ENCODE measurements at places on chromosomes 13 and 19.

DNA sequence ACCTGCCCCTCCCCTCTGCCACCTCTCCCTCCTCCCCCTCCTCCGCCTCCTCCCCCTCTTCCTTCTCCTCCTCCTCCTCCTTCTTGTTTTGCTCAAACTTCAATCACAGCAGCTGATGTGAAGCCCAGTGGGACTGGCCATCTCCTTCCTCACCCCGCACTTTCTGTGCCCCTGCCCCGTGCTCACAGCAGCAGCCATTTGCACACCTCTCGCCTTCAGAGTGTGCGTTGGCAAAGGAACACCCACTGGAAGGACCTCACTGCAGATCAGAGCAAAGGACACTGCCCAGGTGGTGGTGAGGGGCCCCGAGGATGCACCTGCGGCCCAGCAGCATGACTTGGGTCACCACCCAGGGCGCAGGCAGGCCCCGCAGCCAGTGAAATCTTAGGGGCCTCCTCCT, 98.8 kb downstream of the SOX1 start:
- no peak for ATAC-seq

- no peak for ATAC-seq
Observed at GRCh38 chr13:80858131-80858530, 517.2 kb upstream of the SPRY2 start.

DNA sequence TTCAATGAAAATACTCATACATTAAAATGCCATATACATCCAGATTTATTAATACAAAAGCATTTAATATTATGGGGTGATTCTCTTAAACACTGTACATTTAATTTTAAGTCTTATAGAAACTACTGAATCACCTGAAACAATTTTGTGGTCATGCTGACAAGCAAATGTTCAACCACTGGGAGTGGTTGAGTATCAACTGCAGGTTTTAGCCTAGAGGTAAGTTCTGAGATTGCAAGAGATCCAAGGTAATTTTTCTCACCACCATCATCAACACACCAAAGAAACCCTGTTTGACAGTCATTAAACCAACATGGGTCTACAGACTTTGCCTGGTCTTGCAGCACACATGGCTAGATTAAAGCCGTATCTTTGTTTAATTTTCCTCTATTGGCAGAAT, 196.3 kb downstream of the LHFPL6 start:
- ATAC-seq: no peak

DNA sequence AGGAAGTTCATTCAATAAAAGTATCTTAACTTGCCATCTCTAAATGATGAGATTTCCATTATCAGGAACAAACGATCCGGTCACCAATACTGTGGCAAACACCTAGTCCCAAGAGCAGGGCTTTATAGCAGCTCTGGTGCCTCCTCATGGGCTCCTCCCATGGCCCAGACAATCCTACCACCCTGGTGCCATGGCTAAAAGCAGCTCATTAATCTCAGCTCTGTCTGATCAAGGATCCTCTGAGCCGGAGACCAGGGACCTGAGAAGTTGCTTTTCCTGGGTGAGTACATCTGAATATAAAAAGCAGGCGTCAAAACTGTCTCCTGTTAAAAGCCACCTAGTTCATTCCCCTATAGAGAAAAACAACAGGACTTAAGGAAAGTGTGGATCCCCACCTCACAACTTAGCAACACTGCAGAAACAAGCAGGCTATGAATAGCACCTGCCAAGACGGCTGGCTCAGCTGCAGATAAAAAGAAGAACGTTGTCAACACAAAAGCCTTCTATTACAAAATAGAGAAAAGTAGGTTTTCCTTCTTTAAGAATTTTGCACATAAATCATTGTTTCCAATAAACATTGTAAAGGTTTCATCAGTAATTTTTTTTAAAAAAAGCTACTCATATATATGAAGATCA, 30.3 kb downstream of the TSHZ3 start:
- no peak for ATAC-seq

DNA sequence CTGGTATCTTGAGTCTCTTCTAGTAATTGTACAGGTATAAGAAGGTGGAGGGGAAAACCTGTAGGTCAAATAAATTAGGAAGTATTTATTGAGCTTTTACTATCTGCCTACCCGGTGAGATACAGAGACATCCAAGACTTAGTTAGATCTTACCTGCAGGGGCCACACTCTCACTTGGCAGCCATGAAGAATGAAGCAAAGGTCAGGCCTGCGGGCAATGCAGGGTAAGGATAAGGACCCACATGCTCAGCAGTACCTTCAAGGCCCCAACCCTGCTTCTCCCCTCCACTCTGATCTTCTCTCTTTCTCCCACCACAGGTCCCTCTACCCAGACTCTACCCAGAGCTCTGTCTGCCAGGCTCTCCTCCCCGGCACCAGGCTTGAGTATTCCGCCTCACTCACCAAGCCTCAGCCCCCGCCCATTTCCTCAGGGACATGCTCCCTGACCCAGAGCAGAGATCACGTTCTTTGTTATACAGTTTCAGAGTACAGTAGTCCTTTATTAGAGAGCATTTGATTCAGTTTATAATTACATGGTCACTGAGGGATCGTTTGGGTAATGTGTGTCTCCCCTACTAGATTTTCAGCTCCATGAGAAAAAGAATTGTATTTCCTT, 18.9 kb upstream of the CLDN10 start:
- ATAC-seq: no peak

DNA sequence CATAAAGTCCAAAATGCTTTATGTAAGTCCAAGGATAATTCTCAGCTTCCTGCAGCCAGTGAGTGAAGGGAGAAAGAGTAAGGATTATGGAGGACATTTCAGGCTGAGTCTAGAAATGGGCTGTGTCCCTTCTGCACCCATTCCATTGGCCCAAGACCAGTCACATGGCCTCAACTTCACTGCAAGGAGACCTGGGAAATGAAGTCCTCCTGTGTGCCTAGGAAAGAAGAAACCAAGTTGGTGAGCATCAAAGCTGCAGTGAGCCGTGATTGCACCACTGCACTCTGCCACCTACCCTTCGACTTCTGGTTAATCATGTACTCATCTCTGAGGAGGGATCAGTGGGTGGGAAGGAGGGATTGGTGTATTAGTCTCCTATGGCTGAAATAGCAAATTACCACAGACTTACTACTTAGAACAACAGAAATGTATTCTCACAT, 3.6 kb upstream of the CD37 start:
- peak; percentile 89 for ATAC-seq

DNA sequence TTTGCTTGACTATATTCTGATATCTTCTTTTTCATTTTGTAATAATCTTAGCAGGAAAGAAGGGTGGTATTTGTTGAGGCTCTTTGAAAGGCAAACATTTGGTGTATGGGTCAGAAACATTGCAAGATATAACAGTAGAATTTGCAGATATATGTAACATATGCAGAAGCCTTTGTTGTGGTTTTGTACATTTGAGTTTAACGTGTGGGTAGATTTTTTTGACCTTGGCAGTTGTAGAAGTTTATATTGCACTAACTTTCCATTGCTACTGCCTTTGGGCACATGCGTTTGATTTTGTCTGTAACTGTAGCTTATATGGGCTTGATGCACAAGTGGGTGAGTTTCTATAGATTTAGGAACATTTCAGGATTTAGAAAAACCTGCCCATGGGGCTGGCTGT, 78.5 kb upstream of the SPRY2 start:
- no peak for ATAC-seq

DNA sequence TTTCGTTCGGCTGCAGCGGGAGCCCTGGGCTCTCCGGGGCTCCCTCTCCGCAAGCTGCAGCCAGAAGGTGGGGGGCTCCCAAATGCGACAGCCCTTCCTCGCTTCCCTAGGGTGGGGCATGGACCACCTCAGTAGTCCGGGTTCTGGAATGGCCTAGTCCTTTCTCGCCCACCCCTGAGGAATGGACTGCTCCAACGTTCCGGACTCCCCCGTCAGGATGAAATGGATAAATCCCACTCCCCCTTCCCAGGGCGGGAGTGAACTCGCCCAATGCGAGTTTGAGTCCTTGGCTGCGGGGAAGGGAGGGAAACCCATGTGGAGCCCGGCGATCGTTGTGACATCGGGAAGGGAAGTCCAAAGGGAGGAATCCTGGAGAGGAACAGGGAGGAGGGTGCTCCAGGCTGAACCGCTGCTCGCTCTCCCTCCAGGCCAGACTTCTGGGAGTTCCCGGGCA, 5.5 kb downstream of the HRC start:
- peak; percentile 60 for ATAC-seq

- ATAC-seq: peak; percentile 94
Observed at GRCh38 chr13:60134376-60134775, 29.4 kb downstream of the DIAPH3 start.

GRCh38 chr19:38060331-38060730, 153.3 kb downstream of the SIPA1L3 start:
- ATAC-seq: no peak

All from SK-N-SH treated with all-trans-retinoic acid at 6 μM for 48 hours (cell line).